Activated effector memory CD4-positive, alpha-beta T cell treated with anti-CD3 and anti-CD28 coated beads, Interleukin-2, amount 50 U/mL, for 16 hours (primary cell): ENCODE measurements at places on chromosomes 13 and 19.

- DNase-seq: no peak
These were observed 61.3 kb downstream of the IPO5 start for GRCh38 chr13:98014766-98015165.

DNA sequence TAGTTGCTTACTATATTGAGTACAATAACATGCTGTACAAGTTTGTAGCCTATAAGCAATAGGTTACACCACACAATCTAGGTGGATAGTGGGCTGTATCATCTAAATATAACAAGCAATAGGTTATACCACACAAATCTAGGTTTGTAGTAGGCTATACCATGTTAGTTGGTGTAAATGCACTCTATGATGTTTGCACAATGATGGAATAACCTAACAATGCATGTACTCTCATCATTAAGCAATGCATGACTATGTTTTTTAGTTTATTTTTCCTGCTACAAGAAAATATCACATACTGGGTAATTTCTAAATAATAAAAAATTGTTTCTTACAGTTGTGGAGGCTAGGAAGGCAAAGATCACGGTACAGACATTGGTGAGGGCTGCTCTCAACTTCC, 262.5 kb downstream of the SLITRK6 start:
- DNase-seq: no peak

DNA sequence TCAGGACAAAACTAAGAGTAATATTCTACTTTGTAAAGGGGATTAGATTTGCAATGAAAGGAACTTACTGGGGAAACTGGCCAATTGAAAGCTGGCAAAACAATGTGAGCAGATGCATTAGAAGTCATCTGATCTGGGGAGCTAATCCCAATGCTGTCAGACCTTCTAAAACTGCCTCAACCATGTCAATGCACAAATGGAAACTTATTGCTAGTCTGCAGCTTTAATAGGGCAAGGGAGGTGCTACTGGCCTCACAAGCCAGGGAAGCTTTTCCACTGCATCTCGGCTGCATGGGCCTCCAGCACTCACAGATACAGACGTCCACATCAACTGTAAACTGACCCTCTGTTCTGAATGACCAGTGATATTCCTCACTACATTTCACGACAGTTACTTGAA, 154.2 kb downstream of the LHFPL6 start:
- DNase-seq: no peak

GRCh38 chr13:50686551-50686950, 156.9 kb downstream of the DLEU7 start:
- DNase-seq: no peak

GRCh38 chr13:32237681-32238080, 77.5 kb downstream of the ZAR1L start:
- no peak for DNase-seq

- DNase-seq: no peak
These were observed 89.3 kb downstream of the C13orf42 start for GRCh38 chr13:51021811-51022210.

DNA sequence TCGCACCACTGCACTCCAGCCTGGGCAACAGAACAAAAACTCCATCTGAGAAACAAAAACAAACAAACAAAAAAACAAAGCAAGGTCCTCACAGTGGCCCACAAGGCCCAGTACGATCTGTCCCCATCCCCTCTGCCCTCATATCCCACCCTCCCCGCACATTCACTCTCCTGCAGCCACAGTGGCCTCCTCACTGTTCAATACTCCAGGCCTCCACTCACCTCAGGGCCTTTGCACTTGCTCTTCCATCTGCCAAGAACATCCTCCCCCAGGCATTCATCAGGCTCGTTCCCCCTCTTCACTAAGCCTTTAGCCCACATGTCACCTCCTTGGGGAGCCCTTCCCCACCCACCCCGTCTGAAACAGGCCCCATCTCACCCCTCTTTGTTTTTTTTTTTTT, 4.6 kb downstream of the TMEM143 start:
- DNase-seq: no peak

DNA sequence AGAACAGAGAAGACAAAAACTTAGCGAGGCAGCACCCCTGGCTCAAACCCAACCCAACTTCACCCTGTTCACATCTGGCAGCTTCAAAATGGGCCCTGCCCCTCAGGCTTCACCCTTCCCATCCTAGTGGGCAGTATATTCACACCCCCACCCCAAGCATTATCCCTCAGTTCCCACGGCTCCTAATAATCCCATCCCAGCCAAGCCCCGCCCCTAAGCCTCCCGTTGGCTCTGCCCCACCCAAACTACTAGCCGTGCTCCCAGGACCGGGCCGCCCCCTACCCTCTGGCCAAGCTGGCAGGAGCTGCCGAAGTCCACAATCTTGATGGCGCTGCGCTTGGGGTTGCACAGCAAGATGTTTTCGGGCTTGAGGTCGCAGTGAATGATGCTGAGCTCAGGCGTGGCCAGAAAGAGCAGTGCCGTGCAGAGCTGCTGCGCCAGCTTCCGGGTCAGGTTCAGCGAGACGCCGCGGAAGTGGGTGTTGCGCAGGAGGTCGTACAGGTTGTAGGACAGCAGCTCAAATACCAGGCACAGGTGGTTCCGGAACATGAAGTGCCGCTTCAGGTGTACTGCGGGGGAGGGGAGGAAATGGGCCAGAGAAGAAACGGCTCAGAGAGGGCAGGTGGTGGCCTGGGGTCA, 5.8 kb downstream of the DYRK1B start:
- peak; percentile 66 for DNase-seq

DNA sequence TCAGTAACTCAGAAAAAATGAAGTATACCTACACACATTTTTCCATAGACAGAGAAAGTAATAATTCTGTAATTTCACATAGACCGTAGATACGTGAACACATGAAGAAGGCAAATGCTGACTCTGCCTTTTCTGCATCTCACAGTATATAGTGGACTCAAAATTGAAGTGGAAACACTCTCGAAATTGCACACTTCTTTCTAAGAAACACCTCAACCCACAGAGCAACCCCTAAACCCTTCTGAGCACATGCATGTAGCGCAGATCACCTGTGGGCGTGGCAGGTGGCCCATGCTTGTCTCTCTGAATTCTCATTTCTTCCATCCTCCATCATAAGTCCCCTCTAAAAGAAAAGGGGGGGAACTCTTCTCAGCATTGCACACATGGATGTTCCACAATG, 34.7 kb downstream of the COL4A1 start:
- no peak for DNase-seq

DNA sequence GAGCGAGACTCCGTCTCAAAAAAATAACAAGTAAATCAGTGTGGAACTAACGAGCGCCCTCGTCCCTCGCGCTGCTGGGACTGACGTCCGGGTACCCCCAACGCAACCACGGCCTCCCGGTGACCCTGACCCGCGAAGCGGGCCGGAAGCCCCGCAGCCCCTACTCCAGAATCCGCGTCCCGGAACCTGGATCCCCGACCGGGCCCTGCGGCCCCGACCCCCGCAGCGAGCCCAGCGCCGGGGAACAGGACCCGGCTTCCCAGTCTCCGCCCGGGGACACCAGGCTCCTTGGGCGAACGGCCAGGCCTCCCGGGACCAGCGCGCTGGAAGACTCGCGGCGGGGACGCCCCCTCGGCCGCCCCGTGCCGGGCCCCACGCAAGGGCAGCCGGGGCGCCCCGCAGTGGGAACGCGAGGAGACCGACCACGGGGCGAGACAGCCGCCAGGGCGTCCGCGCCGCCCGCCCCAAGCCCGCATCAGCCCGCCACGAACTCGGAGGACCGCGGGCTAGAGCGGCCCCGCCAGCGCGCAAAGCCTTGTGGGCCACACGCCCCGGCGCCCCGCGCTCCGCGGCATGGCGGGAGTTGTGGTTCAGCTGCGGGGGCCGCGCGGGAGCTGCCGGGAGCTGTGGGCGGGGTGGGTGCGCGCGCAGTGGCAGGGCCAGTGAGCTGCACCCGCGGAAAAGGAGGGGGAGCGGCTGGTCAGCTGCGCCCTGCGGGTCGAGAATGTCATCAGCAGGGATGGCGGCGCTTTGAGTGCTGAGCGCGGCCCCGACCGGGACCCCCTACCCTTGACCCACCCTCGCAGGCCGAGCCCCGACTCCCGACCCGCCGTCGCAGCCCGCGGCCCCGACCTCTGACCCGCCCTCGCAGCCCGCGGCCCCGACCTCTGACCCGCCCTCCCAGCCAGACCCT, 7.5 kb upstream of the MADCAM1 start:
- DNase-seq: peak; percentile 98

DNA sequence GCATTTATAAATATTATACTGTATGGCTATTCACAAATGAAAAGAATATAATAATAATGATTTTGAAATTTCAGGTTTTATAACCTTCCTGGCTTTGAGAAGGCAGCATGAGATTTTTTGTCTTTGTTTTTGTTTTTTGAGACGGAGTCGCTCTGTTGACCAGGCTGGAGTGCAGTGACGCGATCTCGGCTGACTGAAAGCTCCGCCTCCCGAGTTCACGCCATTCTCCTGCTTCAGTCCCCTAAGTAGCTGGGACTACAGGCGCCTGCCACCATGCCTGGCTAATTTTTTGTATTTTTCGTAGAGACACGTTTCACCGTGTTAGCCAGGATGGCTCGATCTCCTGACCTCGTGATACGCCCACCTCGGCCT, 64.1 kb downstream of the ZNF429 start:
- DNase-seq: peak; percentile 87

DNA sequence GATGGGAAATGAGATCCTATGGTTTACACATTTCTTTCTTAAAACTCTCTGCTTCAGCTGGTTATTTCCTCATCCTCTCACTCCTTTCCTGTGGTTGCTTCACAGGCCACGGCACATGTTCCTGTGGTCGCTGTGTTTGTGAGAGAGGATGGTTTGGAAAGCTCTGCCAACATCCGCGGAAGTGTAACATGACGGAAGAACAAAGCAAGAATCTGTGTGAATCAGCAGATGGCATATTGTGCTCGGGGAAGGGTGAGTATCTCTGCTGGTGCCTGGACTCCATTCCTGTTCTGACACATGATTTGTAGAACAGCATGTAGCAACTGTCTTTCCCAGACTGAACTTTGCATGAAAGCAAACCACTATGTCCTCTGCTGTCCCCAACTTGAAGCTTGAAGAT, 254.2 kb downstream of the ITGBL1 start:
- DNase-seq: no peak

DNA sequence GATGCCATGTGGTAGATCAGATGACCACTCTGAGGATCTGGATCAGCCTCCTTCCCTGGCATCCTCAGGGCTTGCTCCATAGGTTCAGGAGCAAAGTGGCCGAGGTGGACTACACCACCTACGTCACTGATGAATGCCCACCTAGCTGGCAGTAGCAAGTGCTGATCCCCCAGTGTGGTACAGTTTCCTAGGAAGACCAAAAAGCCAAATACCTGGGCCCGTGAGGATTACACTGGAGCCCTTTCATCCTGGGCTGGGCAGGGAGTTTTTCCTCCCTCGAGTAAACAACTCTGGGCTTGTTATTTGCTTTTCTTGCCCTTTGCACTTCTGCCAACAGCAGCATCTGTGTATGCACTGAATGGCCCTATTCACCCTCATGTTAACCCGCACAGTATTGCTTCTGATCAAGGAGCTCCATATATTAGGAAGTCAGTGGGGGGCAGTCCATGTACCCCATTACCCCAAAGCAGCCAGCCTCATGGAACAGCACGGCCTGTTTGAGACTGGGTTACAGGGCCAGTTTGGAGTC, 3.3 kb upstream of the MYADM start:
- no peak for DNase-seq

DNA sequence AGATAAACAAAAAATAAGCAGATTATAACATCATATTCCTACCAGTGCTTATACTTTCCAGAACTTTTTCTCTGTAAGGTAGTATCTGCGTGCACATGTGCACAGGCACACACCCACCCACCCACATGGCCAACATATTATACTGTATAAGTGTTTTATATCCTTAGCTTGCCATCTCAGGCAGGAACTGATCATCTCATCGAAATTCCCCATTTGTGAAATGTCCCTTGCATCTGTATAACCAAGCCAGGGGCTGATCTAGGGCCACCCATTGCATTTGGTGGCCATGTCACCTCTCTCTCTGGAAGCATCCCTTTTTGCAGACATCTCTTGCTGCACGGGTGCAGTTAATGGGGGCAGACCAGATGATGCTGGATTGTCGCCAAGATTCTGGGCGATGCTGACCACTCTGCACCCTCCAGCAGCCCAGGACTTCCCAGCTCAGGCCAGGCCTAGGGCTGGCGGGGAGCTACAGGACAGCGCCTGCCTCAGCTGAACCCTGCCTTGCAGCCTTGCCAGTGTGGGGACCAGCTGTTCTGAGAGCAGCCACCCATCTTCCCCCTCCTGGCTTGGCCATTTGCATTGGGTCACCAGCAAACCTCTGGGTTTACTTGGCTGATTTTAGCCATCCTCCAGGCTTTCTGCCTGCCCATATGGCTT, 95.9 kb downstream of the SLC7A1 start:
- DNase-seq: no peak

- peak; percentile 30 for DNase-seq
These were observed 146.4 kb upstream of the VSTM2B start for GRCh38 chr19:29379257-29380021.

GRCh38 chr19:32717496-32717895, 2.1 kb upstream of the TDRD12 start:
- DNase-seq: no peak

GRCh38 chr19:14674764-14675163, at the start of gene ADGRE3:
Gene ADGRE3, minus strand, starts transcription at chr19:14674844. Its CDS starts 74 bp downstream, at chr19:14674770.
- no peak for DNase-seq
